ENCODE measurements at places on chromosomes 6 and 20.

DNA sequence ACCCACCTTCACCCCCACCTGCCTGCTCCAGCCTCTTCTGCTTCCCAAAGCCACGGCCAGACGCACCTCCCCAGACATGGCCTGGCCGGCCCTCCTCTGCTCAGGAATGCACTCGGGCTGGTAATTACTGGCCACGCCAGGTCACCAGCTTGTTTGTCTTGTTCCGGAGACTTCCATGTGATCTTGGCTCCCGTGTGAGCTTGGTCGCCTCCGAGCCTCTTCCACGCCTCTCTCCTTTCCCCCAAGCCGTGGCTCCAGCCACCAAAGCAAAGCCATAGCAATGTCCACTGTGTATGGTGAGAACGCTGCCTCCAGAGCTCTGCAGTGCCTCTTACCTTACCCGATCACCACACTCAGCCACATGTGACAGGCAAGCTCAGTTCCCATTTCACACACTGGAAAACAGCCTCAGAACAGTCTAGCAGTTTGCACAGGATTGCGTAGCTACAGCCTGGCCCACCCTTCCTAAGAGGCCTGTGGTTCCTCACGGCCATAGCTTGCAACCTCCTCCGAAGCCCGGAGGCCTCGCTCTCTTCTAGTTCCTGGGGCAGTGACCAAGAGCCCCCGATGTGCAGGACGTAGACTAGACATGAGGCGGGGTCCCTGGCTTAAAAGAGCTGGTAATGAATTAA, 48.1 kb upstream of the AFDN start:
- no peak for DNase-seq

- DNase-seq = no peak
Measured at GRCh38 chr20:40668449-40669228, 20.4 kb downstream of the MAFB start.

- no peak for DNase-seq
Measured at GRCh38 chr6:134936476-134936875, 13.4 kb downstream of the ALDH8A1 start.

DNA sequence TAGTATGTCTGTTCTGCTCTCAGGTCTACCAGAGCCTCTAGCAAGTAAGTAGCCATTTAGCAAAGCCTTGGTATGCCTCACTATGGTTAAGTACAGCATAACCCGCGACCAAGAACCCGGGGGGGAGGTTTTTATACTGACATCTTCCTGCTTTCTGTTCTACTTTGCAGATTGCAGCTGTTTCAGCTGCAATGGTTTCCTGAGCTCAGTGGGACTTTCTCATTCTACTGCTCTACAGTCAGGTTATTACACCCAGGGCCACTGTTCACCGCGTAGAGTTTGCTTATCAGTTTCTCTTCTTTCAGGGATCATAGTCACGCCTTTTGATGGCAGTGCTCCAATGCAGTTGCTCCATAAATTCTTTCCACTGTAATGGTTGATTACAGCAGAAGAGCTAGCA, 631.3 kb downstream of the TFAP2A start:
- DNase-seq = no peak

DNA sequence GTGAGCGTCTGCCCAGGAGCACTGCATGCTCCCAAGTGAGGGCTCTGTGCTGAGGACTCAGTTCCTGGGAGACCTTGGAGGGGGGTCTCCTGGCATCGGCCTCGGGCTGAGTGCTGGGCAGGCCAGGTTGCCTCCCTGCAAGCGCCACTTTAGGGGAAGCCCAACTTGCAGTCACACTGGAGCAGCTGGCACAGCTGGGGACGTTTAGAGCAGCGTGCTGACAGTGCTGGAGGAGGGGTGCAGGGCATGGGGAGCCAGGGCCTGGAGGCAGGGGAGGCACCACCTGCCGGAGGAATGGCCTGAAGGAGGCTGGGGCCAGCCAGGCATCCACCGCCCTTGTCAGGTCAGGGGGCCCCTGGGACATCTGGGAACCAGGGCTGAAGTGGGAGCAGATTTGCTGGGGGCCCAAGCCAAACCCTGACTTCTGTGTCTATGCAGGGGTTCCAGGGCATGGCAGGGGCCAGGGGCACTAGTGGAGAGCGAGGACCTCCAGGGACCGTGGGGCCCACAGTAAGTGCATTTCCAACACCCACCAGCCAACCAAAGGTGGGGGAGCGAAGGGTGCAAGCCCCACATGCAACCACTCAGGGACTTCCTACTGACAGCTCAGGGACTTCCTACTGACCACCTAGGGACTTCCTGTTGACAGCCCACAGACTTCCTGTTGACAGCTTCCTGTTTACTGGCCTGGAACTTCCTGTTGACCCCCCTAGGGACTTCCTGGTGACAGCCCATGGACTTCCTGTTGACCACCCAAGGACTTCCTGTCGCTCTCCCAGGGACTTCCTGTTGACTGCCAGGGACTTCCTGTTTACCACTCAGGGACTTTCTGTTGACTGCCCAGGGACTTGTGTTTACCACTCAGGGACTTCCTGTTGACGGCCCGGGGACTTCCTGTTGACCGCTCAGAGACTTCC, 33.6 kb downstream of the COL20A1 start:
- DNase-seq = no peak

- no peak for DNase-seq
Measured at GRCh38 chr6:34664256-34664971, 32.2 kb downstream of the ILRUN start.

All from effector CD4-positive, alpha-beta T cell (primary cell).